ENCODE measurements at places on chromosomes 3 and 15.

DNA sequence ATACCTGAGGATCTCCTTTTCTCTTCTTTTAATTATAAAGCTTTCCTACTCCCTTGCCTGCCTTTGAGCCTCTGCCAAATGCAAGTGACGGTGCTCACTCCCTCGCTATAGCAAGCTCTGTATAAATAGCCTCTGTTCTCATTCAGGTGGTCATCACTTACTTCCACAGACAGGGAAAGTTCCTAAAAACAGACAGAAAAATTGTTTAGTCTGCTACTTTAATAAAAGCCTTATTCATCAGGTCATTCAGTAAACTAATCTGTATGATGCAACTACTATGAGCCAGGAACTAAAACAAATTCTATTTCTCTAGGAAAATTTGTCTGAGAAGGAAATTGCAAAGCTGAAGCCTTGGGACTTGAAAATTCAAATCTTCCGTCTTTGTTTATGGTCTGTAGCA, 10.2 kb upstream of the DLG1 start:
- DNase-seq, result no peak

DNA sequence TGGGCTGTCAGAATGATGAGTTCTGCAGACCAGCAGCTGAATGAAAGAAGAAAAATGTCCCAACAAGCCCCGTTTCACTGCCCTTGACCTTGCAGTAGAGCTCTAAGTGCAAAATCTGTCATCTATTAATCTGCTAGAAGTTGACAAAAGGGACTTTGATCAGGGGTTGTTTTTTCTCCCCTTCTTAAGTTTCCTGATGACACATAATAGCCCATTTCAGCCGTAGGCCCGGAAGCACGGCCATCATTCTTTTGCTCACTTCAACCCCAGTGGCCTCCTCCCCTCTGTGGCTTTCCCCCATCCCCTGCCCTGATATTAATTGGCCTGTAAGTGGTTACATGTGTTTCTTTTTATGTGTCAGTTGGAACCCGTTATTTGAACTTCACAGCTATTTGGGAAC, 298.9 kb downstream of the RPLP1 start:
- DNase-seq, result no peak

DNA sequence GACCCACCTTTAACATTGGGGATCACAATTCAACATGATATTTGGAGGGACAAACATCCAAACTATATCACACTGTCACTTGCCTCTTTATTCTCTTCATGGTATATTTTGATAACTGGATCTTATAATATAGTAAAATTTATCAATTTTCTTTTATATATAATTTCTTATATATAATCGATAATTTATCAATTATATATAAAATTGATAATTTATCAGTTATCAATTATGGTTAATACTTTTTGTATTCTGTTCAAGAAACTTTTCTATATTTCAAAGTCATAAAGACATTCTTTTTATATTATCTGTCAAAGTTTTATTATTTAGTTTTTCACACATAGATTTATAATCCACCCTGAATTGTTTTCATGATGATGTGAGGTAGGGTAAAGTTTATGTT, 132.9 kb downstream of the ZNF280D start:
- no peak for DNase-seq

DNA sequence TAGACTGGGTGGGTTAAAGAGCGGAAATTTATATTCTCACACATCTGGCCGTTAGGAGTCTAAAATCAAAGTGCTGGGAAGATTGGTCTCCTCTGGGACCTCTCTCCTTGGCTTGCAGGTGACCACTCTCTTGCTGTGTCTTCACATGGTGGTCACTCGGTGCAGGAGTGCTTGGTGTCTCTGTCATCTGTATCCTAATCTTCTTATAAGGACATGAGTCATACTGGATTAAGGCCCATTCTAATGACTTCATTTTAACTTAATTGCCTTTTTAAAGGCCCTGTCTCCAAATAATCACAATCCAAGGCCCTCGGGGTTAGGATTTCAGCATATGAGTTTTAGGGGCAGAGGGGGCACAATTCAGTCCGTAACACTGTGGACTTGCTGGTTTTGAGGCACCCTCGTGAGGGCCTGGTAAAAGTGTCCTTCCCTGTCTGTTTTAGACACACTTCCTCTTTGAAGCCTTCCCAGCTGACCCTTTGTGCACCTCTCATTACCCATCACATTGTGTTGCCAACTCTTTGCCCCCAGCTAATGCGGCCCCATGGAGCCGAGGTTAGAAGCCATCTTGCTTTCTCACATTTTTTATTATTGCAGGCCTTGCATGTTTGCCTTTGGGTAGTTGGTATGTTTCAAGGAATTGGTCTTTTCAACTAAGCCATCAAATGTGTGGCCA, 3.2 kb downstream of the XYLB start:
- DNase-seq, result no peak

DNA sequence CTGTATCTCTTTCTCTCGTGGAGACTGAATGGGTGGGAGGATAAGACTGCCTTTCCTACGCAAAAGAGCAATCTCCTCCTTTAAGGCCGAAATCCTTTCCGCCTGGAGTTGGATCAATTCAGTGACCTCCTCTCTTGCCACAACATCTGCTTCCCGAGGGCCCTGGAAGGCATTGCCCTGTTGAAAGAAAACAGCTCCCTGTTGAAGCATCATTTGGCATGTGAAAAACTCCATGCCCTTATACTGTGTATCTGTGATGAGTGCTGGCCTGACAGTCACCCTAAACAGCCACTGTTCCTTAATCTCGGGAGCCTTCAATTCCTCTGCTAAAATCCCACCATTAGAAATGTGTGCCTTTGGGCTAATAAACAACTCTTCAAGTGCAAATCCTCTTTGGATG, 80.2 kb downstream of the BOC start:
- DNase-seq, result no peak

- DNase-seq, result no peak
Measured at GRCh38 chr3:117454908-117455307, 745.3 kb downstream of the TUSC7 start.

DNA sequence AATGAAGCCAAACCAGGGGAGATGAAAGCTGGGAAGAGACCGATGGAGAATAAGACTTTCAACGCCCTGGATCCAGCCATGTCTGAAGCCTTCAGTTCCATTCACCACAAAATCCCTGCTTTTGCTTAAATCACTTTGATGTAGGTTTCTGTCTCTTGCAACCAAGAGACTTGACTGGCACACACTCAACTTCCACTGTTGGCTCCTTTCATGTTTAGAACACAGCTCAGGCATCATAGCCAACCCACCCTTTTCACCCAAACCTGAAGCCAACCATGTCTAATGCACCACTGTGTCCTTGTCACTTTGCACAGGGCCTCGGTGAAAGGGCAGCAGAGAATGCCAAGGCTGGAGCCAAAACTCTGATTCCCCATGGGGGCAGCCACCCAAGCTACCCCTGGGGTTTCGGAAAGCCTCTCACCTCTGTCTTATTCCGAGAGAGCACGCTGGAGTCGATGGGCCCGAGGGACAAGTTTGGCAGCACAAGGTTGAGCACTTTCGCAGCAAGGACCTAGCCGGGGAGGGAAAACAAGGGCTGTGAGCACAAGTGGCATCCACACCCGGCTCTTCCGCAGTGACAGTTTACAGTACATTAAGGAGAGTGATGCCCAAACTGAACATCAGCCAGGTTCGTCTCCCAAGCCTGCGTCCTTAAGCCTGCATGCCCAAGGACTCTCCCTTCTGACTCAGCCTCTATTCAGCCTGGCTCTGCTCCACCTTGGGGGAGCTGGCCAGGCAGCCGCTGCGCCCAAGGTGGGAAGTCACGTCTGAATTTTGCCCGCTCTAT, 37.6 kb downstream of the ABTB1 start:
- DNase-seq, result no peak

DNA sequence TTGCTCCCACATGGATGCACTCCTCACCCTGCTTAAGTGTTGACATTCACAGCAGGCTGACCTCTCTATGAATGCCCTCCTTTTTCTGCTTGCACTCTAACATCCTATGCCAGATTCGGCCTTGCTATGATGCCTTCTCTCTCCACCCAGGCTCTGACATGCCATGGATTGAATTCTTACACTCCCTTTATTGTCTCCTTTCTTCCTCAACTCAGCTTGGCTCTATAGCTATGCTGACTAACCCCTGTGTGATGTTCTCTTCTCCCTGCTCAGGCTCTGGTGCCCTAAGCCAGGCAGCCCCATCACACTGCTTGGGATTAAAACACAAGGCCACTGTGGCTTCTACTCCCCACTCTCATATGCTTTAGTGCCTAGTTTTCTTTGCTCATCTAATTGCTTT, 563.7 kb downstream of the NSUN3 start:
- no peak for DNase-seq

- DNase-seq, result no peak
Measured at GRCh38 chr3:25910997-25911396, 121.1 kb downstream of the OXSM start.

- DNase-seq, result no peak
Measured at GRCh38 chr3:103381296-103382079, 946.7 kb downstream of the ZPLD1 start.

DNA sequence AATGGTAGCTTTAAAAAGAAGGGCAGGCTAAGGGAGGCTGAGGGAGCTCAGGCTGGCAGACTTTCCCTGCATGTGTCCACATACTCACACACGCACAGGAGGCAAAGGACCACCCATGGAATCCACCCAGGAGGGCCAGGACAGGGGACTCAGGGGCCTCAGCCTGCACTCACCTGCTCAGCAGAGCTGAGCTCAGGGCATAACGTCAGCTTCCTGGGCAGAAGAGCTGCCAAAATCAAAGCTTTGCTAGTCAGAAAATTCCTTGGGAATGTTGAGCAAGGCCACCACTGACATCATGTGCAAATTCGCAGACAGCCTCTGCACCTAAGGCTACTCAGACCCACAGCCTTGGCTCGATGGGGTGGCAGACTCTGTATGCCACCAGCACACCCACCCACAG, 16.4 kb upstream of the ALAS1 start:
- no peak for DNase-seq

DNA sequence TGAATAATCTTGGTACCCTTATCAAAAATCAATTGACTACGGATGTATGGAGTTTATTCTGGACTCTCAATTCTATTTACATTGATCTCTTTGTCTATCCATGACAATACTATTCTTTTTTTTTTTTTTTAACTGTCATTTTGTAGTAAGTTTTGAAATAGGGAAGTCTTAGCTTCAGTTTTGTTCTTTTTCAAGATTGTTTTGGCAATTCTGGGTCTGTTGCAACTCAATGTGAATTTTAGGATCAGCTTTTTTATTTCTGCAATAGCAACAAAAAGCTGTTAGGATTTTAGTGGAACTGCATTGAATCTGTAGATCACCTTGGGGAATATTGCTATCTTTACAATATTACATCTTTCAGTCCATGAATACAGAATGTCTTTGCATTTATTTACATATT, 21.4 kb downstream of the BTLA start:
- no peak for DNase-seq

- no peak for DNase-seq
Measured at GRCh38 chr3:98561727-98562521, 30.1 kb downstream of the GPR15 start.

DNA sequence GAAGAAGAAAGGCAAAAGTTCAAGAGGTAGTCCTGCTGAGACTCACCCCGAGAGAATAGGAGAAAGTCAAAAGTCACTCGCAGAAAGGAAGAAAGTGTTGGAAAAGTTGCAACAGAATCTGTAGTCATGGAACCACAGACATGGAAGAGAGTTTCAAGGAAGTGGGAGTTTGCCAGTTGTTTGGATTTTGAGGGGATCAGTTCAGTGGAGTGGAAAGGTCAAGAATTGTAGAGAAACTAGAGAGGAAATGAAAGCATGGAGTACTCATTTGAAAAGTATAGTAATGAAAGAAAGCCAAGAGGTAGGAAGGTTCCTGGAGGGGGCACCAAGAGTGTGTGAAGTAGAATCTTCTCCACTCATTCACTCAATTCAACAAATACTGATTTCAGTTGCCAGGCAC, 34.7 kb downstream of the SPTSSB start:
- no peak for DNase-seq

DNA sequence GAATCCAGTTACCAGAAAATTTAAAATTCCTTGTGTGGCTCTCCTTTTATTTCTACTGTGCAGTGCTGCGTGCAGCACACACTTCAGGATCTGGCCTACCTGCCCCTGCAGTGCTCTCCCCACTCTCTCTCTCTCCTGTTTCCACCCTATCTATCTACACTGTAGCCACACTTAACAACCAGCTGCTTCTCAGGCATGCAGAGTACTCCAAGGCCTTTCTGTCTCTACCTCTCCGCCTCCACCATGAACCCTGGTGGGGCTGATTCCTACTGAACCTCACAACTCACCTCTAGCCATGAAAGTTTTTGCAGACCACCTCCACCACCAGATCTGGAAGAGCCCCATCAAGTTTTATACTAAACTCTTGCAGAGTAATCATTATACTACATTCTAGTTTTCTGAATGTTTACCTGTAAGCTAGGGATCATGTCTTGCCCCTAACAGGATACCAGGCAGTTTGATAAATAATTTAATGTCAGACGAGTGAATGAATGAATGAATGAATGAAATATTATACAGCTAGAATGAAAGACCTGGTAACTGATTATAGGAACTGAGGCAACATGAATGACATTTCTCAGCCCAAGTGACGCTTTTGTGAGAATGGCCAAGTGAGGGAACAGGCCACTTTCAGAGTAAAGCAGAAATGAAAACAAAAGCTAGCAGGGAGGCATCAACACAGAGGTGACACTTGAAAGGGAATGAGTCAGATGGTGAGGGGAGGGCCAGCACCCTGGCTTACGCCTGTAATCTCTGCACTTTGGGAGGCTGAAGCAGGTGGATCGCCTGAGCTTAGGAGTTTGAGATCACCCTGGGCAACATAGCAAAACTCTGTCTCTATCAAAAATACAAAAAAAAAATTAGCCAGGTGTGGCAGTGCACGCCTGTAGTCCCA, 363.5 kb downstream of the FOXP1 start:
- DNase-seq, result no peak

- no peak for DNase-seq
Measured at GRCh38 chr15:39096608-39097205, 484.2 kb upstream of the THBS1 start.

- no peak for DNase-seq
Measured at GRCh38 chr3:69460034-69460433, 74.1 kb upstream of the FRMD4B start.

DNA sequence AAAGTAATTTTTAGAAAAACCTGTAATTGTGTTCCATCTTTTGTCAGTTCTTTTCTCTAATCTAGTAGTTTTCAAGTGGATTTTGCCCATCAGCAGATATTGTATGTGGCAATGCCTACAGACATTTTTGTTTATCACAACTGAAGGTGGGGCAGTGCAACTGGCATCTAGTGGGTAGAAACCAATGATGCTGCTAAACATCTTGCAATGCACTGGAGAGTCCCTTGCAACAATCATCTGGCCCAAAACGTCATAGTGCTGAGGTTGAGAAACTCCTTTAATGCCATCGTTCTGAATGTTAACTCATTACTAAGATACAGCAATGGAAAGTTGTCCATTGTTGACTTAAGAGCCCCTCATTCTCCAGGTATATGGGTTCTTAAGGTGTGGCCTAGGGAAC, 80.1 kb downstream of the BTD start:
- DNase-seq, result no peak

Data from GM18507 (cell line).